ENCODE measurements at places on chromosomes 3 and 15. TPM values are rescaled to one million over a fixed set of nuclear protein-coding genes. Genes with fewer than 3 reads are reported as not detected.

PLOD2 gene
- total RNA-seq = 32.3 TPM

MINAR1 gene
- total RNA-seq = 11.6 TPM

PSTPIP1 gene
- total RNA-seq = 0.81 TPM

KLHDC8B gene
- 70.3 TPM for total RNA-seq

NKTR gene
- 83.1 TPM for total RNA-seq

SAMMSON gene
- total RNA-seq = 0.36 TPM

ATP2B2 gene
- total RNA-seq = 1.5 TPM
